Ascending aorta (tissue), 2 donors: ENCODE measurements at places on chromosomes 3 and 15. TPM values are rescaled to one million over a fixed set of nuclear protein-coding genes. Genes with fewer than 3 reads are reported as not detected.

DNA sequence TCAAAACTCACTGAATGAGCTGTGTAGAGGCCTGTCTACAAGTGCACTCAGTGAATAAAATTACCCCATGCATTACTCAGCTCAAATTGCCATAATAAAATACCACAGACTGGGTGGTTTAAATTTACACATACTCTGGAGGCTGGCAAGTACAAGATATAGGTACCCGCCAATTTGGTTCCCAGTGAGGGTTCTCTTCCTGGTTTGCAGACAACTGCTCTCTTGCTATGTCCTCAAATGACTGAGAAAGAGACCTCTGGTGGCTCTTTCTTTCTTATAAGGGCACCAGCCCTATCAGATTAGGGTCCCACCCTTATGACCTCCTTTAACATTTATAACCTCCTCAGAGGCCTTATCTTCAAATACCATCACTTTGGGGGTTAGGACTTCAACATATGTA lies 237.0 kb downstream of the CPNE4 start:
- no peak for DNase-seq

DNA sequence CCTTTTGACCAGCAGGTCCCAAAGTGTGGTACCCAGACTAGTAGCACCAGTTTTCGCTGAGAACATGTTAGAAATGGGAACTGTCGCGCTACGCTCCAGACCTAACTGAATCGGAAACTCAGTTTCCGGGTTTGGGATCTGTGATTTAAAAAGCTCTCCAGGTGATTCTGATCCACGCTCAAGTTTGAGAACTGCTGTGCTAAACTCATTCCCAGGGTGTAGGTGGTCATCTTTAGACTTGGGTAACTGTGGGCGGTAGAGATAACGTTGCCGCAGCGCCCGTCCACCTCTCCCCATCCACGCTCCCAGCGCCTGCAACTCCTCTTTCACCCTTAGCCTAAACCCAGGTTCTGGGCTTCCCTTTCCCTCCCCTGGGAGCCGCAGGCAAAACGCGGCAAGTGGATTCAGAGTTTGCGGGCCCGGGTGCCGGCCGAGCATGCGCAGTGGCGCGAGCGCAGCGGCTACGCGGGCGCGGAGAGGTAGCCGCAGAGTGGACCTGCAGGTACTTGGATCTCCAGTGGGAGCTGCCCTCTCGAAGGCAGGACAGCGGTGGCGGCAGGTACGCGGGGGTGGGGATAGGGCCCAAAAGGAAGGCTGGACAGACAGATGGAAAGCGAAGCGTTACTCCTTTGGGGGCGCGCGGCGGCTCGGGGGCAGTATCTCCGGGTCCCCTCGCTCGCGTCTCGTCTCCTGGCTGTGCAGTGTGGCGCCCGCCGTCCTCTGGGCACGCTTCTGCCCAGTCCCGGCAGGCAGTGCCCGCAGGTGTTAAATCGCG lies at the start of gene PLS1:
TSS of gene PLS1 (plus strand) at position 443 of the 775 bp plus-strand sequence. CDS start 67,845 bp downstream, outside the sequence.
- DNase-seq, result peak; percentile 89

- no peak for DNase-seq
Observed at GRCh38 chr3:40994611-40995010, 204.7 kb upstream of the CTNNB1 start.

- no peak for DNase-seq
Observed at GRCh38 chr3:135864060-135864459, 101.5 kb upstream of the PPP2R3A start.

- DNase-seq, result no peak
Observed at GRCh38 chr15:49758856-49759255, 138.0 kb downstream of the DTWD1 start.

DNA sequence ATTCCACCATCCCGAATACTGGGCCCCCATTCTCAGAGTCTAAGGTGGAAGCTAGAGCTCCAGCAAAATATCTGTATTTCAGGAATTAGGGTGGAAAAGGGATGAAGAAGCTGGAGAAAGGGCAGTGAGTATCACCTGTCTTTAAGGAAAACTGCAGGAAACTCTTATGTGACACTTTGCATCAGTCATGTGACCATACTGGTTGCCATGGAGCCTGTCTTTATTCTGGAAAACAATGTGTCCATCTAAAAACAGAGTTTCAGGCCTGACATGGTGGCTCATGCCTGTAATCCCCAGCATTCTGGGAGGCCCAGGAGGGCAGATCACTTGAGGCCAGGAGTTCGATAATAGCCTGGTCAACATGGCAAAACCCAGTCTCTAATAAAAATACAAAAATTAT lies 52.9 kb upstream of the FSIP1 start:
- DNase-seq, result no peak

GRCh38 chr15:94844538-94845389 lies 613.4 kb downstream of the MCTP2 start:
- DNase-seq, result no peak

GRCh38 chr15:41659855-41660234 lies 360 bp upstream of the MGA start:
- DNase-seq, result no peak

DNA sequence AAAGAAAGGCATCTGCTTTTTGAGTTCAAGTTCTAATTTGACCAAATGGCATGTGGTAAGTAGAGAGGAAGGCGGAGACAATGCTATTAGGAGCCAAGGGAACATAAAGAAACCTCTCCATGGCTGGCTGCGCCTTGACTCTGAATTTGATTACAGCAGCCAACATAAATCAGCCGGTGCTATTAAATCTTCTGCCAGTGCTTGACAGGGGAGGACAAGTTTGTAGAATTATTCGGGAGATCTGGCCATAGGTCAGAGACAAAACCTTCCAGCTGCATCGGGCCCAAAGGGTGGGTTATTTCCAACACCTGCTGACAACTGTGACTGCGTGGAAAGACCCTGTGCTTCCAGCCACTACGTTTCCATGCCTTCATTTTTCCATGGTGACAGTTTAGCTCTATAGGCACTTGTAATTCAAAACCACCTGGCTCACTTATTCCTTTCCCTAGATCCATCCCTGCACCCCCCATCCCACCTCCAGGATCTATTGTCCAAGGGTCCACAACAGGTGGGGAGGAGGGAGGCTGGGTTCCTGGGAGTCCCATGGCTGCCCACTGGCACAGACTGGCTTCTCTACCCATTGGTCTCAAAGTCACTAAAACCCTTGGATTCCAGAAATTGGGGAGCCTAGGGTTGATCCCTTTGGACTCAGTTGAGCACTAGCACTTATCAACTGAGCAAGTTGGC lies 15.9 kb downstream of the COLQ start:
- no peak for DNase-seq

- peak; percentile 77 for DNase-seq
Observed at GRCh38 chr15:48963524-48964113, at the start of gene SHC4. Gene SHC4, minus strand, starts transcription at chr15:48963919. Its CDS starts 904 bp downstream, at chr15:48963015.

DNA sequence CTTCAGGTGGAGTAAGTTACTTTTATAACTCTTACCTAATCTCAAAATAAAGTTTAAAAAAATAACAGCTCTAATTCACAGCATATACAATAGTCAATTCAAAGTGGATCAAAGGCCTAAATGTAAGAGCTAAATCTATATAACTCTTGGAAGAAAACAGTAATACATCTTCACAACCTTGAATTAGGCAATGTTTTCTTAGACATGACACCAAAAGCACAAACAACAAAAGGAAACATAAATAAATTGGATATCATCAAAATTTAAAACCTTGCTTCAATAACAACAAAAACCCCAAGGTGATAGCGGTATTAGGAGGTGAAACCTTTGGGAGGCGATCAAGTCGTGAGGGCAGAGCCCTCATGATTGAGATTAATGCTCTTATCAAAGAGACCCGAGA lies 12.8 kb downstream of the DENND6A start:
- DNase-seq, result no peak

GRCh38 chr3:57927916-57928315 lies 80.3 kb upstream of the FLNB start:
- DNase-seq, result no peak

- DNase-seq, result no peak
Observed at GRCh38 chr15:77025941-77026411, 31.1 kb downstream of the PSTPIP1 start.

GRCh38 chr15:54803134-54803808 lies 393.5 kb downstream of the RSL24D1 start:
- no peak for DNase-seq

DNA sequence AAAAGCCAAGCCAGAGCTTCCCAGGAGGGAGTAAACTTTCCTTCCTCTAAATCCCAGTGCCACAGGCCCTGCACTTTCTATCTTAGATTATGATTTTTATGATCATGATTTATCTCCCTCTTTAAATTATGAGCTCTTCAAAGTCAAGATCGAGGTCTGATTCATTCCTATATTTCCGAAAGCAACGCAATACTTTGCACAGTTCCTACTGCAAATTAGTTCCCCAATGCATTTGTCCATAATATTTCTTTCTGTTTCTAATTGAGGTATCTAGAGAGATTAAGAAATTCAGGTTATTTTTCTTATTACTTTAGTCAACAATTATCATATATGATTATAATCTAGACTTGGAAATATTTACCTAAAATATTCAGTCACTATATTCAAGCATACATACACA lies 173.1 kb upstream of the LPP start:
- no peak for DNase-seq

- DNase-seq, result no peak
Observed at GRCh38 chr3:98754483-98754882, 8.7 kb upstream of the ST3GAL6 start.

GRCh38 chr3:134600206-134600605 lies 50.6 kb downstream of the KY start:
- no peak for DNase-seq

The CTXN2 gene
- total RNA-seq, result not detected

The CIB2 gene
- total RNA-seq, result 6.7 TPM

The MORC1 gene
- total RNA-seq, result not detected

The NAA50 gene
- total RNA-seq, result 56.0 TPM

The TRPM7 gene
- total RNA-seq, result 24.1 TPM

The RARB gene
- total RNA-seq, result 52.7 TPM

The BNC1 gene
- not detected for total RNA-seq

The RPL35A gene
- 291 TPM for total RNA-seq

The ADAMTSL3 gene
- 28.1 TPM for total RNA-seq

The THAP10 gene
- total RNA-seq, result 3.1 TPM

The BFSP2 gene
- total RNA-seq, result not detected

The RAMAC gene
- 4.8 TPM for total RNA-seq

The PPP1R14D gene
- not detected for total RNA-seq

The SAMD7 gene
- total RNA-seq, result not detected

The SYNPR gene
- total RNA-seq, result not detected
